Activated CD8-positive, alpha-beta memory T cell treated with anti-CD3 and anti-CD28 coated beads, Interleukin-2, amount 50 U/mL, for 4 hours (primary cell): ENCODE measurements at places on chromosomes 1 and 21.
A peak's percentile ranks its signal among the peaks of the same experiment; 100 is the strongest.

DNA sequence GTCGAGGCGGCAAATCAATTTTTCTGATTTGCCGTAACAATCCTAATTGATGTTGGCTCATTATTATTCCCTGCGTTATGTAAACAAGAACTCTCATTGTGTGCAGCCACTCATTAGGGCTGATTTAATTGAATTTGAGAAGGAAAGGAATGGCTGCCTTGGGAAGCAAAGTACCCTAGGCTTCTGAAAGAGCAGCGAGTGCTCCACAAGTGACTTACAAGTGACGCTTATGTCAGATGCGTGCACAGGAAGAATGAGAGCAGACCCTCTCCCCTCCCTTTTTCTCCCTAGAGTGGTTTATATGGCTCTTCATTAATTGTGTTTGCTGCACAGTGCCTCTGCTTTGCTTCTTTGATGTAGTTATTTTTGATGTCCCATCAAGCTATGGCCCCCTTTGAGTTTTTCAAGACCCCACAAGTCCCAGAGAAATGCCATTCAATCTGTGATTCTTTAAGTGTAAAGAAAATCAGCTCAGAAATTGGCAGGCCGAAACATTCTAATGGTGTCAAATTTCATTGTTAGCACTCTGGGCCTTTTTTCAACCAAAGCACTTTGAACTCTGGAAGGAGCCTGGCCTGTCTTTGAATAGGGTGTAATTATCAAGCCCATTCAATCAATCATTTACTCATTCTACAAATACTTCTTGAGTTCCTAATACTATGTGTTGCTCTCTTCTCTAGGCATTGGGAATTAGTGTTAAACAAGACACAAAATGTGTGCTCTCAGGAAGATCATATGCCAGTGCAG lies 86.8 kb upstream of the VAV3 start:
- no peak for DNase-seq

DNA sequence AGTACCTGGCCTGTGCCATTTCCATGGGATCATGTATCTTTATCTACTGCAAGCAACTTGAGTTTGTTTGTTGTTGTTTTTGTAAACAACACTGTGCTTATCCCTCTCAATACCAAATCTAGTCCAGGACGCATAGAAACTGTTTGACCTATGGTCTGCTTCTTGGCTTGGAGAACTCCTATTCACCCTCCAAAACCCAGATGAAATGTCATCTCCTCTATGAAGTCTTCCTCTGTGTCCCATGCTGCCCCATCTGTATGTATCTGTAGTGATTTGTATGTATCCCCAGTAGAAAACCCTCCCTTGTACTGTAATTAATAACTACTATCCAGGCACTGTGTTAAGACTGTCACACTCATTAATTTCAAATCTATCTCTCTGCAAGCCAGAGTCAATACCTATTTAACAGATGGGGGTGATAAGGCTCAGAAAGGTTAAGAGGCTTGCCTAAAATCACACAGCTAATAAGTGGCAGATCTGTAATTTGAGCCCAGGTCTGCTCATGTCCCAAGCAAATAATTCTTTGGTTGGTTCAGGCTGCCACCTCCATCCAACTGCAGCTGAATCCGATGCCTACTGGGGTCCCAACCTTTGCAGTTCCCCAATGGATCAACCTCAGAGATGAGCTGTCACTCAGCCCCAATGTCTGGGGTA lies 24.6 kb upstream of the ECE1 start:
- DNase-seq, result no peak

- DNase-seq, result no peak
These were observed 11.0 kb upstream of the RNU1-3 start for GRCh38 chr1:16677552-16678431.

DNA sequence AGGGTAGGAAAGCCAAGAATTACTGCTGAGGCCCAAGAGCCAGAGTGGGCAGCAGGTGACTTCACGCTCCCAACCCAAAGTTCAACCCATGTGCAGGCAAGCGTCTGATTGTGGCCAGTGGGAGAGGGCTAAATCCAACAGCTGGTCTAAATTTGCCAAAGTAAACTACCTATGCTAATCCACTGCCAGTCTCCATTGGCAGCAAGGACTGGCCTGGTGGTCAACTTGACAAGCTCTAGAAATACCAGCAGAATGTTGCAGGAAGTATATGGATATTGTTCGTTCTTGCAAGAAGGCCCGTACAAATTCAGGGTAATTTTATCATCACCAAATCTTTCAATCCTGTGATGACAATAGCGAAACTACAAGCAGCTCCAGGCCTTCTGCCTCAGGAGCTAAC lies 1.5 kb downstream of the TMEM63A start:
- no peak for DNase-seq

GRCh38 chr1:215887627-215888026 lies 320.5 kb downstream of the KCTD3 start:
- no peak for DNase-seq

DNA sequence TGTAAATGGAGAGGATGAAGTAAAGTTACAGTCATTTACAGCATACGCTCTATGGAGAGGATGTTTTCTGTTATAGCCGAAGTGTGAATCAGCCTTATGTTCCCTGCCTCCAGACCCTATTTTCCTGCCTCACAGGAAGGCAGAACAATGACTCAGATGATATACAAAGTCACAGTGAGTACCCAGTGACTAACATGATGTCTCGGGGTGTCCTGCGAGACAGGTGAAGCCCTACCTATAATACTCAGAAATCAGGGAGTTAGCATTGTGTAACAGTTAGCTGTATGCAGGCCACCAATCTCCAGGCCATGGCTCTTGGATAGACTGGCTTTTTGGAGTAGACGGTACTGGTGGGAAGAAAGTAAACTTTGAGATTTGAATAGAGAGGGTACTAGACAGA lies 55.6 kb upstream of the FBXO28 start:
- DNase-seq, result no peak

DNA sequence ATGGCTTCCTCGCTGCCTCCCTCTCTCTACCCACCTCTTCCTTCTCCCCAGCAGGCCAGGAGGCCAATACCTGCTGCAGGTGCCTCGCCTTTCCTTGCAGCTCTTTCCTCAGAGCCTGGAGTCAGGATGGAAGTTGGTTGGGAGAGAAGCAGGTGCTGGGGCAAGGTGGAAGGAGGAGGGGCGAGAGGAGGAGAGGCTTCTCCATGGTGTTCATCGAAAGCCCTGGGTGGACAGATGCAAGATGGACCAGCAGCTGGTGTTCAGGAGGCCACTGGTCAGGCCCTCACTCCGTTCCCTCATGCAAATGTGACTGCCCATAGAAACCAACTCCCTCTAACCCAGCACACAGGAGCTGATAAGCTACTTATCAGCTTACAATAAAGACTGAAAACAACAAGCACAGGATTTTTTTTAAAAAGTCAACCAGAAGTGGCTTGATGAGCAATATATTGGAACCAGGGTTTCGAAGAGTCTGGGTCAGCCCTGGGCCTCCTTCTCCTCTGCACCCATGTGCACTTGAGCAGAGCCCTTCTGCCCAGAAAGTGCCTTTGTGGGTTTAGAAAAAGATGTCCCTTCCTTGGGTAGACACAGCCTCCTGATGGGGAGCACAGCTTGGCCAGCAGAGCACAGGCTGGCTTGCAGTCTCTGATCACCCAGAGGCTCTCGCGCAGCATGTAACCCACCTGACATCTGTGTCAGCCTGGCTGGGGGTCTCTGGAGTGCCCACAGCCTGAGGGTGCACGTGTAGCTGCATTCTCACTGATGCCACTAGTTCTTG lies 16.6 kb upstream of the GSTM4 start:
- DNase-seq, result no peak

DNA sequence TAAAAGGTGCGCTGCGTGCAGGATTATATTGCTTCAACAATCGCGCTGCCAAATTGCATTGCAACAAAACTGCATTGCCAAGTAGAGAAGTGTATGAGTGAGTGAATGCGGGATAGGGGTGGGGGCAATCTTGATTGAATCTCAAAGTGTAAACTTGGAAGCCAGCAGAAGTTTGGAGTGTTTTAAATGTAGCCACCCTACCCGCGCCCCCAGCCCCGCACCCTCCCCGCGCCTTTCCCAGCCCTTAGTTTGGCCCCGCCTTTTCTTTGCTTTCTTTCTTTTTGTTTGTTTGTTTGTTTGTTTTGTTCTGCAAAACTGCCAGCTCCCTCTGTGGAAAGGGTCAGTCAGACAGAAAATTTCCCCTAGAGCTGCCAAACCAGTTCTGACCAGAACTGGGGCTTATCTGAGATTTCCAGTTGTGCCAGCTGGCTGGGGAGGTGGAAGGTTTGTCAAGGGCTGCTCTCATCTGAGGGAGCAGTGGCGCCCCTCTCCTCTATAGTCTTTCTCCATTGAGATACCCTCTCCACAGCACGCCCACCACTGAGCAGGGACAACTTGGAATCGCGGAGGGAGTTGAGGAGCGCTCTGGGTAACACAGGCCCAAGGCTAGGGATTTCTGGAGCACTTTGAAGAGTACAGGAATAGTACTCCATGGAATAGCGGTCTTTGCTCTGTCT lies 666 bp upstream of the BEND5 start:
- no peak for DNase-seq

GRCh38 chr1:8090241-8090702 lies 64.2 kb upstream of the ERRFI1 start:
- no peak for DNase-seq

- no peak for DNase-seq
These were observed 42.5 kb upstream of the DISC1 start for GRCh38 chr1:231584117-231584516.

- no peak for DNase-seq
These were observed 1.7 kb downstream of the RLF start for GRCh38 chr1:40162753-40163441.

DNA sequence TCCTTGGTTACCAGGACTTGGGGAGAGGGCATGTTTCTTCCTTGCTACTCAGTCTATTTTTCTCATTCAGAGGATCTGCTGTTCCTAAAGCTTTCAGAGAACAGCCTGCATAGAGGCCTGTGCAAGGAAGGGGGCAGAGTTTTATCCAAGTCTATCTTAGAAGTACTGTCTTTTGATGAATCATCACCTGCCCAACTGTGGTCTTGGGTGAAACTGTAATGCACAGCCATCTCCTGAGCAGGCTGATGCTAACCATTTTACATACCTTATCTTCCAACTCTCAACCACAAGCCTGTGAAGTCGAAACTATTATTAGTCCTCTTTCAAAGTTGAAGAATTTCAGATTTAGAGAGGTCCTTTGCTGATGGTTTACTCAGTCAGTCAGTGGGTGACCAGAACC lies 368.0 kb downstream of the HHAT start:
- no peak for DNase-seq

DNA sequence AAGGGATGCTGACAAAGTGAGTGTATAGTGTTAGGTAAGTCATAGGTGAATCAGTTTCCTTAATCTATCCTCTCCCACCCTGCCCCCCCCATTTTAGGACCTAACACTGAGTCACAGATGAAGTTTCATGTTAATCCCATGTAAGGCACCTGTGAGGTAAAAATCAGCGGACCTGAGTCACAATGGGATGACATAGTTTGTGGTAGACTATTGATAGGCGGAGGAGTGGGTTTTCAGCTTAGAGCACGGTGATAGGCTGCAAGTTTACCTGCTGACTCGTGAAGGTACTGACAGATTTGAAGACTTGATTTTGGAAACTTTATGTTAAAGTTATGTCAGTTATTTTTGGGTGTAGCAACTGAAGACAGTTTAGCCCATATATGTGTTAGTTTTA lies 1.7 kb downstream of the TOR1AIP1 start:
- DNase-seq, result peak; percentile 62

- DNase-seq, result no peak
These were observed 650.9 kb upstream of the ADGRL2 start for GRCh38 chr1:81149649-81150325.

DNA sequence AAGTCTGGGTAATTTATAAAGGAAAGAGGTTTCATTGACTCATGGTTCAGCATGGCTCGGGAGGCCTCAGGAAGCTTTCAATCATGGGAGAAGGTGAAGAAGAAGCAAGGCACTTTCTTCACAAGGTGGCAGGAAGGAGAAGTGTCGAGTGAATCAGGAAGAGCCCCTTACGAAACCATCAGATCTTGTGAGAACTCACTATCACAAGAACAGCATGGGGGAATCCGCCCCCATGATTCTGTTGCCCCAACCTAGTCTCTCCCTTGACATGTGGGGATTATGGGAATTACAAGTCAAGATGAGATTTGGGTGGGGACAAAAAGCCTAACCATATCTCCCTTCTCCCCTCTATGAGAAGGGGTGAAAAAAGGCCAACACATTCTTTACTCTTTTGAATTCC lies 11.2 kb upstream of the IVNS1ABP start:
- DNase-seq, result no peak

DNA sequence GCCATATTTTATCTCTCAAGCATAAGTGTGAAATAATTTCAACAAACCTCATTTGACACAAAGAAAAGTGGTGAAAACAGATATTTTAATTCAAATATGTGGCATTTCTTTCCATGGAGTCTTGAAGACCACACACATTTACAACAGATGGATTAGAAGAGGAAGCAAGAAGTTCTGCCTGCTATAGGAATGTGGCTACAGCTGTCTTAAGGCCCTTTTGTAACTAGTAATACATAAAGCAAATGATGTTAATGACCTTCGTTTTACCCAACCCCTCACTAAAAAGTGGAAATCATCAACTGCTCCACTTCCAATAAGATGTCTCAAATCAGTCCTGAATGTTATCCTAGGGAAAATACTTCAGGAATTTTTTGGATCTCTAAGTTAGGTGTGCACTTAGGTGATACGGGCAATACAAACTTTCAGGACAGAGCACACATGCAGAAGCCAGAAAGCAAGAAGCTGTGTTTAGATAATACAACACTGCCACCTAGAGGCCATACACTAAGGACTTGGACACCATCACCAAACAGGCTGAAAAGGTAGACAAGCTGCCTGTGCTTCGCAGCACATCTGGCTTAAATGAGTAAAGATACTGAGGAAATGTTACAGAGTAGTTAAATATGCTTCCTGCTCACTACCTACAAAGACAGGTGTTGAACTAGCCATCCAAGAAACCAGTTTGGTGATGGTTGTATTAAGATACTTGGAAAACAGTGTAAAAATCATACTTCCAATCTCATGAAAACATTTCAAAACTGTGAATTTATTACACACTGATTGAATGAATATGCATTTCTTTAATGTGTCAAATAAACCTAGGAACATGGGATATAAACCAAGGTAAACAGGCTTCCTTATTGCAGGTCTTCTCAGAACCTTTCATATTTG lies 24.4 kb downstream of the RRAGC start:
- peak; percentile 26 for DNase-seq

- DNase-seq, result no peak
These were observed 20.5 kb upstream of the THRAP3 start for GRCh38 chr1:36203554-36204346.

DNA sequence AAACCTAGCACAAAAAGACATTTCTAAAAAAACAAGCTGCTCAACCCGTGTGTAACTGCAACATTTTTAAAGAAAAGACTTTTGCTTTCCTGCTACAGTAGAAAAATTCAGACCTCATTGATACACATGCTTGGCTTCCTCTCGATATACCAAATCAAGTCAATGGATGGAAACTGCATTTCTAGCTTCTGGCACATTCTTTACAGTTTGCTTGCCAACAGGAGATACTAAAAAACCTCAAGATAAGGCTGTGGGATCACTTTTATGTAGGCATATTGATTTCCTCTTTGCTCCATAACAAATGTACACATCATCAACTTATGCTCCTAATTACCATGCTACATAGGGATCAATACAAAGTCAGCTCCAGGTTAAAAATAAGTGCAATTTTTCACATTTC lies 178.4 kb downstream of the SIPA1L2 start:
- no peak for DNase-seq

GRCh38 chr1:39628807-39629350 lies 10.6 kb downstream of the HEYL start:
- no peak for DNase-seq
